ENCODE measurements at places on chromosomes 1 and 21. TPM values are rescaled to one million over a fixed set of nuclear protein-coding genes. Genes with fewer than 3 reads are reported as not detected.

GRCh38 chr1:190244406-190244805 is 233.3 kb downstream of the BRINP3 start:
- H3K4me3 ChIP-seq, result no peak overlapping the region
- DNase-seq, result no peak
- no peak overlapping the region for H3K27ac ChIP-seq
- no peaks in the 10 kb centered on the region for H3K27me3 ChIP-seq
- no peaks in the 10 kb centered on the region for H3K36me3 ChIP-seq

GRCh38 chr1:210246447-210246846 is 13.9 kb downstream of the SERTAD4 start:
- DNase-seq, result no peak
- no peak overlapping the region for H3K27ac ChIP-seq
- no peaks in the 10 kb centered on the region for H3K36me3 ChIP-seq
- H3K4me3 ChIP-seq, result no peak overlapping the region
- H3K27me3 ChIP-seq, result peaks cover 85% of the 10 kb centered on the region
- H3K4me1 ChIP-seq, result peaks cover 11% of the 10 kb centered on the region

The ZSCAN20 gene
- 0.65 TPM for total RNA-seq

DNA sequence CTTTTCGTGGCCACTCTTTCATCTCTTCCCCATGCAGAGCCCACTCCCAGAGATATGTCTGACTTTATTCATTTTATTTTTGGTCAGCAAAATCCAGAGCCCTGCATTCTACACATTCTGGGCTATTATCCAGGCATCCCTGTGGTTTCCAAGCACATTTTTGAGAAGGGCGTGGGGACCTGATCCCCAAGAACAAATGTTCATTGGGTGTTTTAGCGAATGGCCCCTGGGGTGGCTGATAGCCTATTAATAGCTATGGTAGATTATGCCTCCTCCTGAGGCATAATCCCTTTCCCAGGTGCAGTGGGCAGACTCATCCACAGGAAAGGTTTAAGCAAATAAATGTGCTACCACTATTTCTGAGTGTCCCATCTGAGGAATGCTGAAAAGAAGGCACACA is 511.8 kb upstream of the USP24 start:
- H3K36me3 ChIP-seq, result no peaks in the 10 kb centered on the region
- no peak for DNase-seq
- no peak overlapping the region for H3K4me3 ChIP-seq

- H3K27ac ChIP-seq, result no peak overlapping the region
- DNase-seq, result no peak
- H3K36me3 ChIP-seq, result peaks cover 3% of the 10 kb centered on the region
These were observed 53.8 kb downstream of the STUM start for GRCh38 chr1:226602186-226603021.

The TLR5 gene
- 2.6 TPM for total RNA-seq

DNA sequence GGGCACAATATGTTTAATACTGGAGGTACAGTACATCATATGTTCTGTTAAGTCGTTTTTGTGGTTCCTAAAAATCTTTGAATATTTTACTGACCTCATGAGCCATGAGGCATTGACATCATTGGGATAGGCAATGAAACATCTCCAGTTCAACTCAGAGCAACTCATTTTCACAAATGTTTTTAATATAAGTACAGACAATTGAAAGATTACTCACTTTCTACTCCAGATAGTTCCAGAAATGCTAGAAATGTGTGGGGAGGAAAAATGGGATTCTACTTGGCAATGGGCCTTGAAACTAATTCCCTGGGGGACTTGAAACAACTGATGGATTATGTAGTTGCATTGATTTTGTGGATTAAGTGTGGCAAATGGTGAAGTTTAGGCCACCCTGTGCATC is 7.2 kb upstream of the C8B start:
- H3K27me3 ChIP-seq, result peaks cover 2% of the 10 kb centered on the region
- no peak overlapping the region for H3K4me3 ChIP-seq
- no peak for DNase-seq
- H3K27ac ChIP-seq, result no peak overlapping the region
- no peaks in the 10 kb centered on the region for H3K4me1 ChIP-seq

DNA sequence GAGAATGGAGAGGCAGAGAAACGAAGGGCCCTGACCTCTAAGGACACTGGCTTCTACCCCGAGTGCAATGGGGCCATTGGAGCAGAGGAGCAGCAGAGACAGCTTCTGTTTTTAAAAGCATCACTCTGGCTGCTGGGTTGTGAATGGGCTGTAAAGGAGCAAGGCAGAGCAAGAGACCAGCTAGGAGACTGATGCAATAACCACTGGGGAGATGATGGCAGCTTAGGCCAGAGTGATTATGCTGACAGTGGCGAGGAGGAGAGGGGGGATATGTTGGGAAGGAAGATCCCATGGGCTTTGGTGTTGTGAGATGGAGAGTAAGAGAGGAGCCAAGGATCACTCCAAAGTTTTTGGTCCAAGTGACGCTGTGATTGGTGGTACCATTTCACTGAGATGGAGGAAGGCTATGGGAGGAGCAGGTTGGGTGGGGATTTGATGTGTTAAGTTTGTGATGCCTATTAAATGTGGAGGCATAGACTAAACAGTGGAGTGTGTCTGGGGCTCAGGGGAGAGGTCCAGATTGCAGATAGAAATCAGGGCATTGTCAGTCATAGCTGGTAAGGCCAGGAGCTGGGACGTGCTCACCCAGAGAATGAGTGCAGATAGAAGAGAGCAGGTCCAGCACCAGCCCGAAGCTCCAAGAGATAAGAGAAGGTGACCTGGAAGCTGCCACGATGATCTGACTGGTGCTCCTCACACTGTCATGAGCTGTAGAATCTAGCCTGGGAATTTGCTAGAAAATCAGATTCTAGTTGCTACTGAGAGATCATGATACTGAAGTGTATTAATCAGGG is 11.0 kb downstream of the TRAF5 start:
- H3K27ac ChIP-seq, result peak overlapping the region; percentile 98
- peak overlapping the region; percentile 96 for H3K4me3 ChIP-seq
- no peaks in the 10 kb centered on the region for H3K27me3 ChIP-seq

The LRRC52 gene
- not detected for total RNA-seq

DNA sequence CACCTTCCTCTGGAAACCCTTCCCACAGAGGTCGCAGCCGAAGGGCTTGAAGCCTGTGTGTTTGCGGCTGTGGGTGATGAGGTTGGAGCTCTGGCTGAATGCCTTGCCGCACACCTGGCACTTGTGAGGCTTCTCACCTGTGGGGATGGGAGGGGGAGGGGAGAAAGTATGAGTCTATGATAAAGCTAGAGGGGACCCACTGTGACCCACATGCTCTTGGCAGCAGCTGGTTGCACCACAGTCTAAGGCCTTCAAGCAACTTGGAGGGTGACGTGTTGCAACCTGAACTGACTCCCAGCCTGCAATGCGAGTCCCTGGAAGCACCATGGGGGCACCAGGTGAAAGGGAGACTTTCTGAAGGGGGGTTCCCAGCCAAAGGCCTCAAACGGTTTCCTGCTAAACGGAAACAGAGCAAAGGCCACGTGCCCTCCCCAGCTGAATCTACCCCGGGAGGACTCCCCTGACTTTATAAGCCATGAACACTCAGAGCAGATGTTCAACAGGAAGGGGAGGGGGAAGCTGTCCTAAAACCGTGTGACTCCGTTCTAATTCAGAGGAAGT is 10.6 kb downstream of the GFI1 start:
- H3K36me3 ChIP-seq, result peaks cover 5% of the 10 kb centered on the region
- H3K4me1 ChIP-seq, result peaks cover 20% of the 10 kb centered on the region
- no peaks in the 10 kb centered on the region for H3K27me3 ChIP-seq
- no peak for DNase-seq
- H3K4me3 ChIP-seq, result no peak overlapping the region
- peak overlapping the region; percentile 88 for H3K27ac ChIP-seq

Measured in T-helper 17 cell (primary cell).